T-helper 22 cell (primary cell): ENCODE measurements at places on chromosomes 4 and X.

DNA sequence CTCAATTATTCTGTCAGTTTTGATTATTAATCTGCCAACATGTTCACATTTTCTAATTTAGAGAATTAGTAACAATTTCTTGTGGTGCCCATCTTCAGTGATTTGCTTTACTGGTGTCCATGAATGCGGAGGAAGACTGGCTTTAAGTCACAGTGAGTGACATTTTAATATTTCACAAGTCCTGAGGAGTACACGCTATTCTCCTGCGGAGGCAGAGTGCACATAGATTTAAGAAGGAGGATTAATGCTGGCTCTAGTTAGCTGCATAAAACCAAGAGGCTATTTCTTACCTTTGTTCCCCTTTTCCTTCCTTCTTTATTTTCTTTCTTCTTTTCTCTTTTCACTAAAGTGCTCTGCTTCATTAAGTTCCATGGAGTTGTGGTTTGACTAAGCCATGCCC is 495.2 kb upstream of the IGFBP7 start:
- no peak for DNase-seq

- DNase-seq: no peak
Observed at GRCh38 chr4:77047037-77047436, 28.8 kb downstream of the CCNI start.

GRCh38 chrX:8306291-8306925 is 135.3 kb upstream of the VCX2 start:
- DNase-seq: no peak

- no peak for DNase-seq
Observed at GRCh38 chr4:101762534-101762933, 28.0 kb upstream of the BANK1 start.

DNA sequence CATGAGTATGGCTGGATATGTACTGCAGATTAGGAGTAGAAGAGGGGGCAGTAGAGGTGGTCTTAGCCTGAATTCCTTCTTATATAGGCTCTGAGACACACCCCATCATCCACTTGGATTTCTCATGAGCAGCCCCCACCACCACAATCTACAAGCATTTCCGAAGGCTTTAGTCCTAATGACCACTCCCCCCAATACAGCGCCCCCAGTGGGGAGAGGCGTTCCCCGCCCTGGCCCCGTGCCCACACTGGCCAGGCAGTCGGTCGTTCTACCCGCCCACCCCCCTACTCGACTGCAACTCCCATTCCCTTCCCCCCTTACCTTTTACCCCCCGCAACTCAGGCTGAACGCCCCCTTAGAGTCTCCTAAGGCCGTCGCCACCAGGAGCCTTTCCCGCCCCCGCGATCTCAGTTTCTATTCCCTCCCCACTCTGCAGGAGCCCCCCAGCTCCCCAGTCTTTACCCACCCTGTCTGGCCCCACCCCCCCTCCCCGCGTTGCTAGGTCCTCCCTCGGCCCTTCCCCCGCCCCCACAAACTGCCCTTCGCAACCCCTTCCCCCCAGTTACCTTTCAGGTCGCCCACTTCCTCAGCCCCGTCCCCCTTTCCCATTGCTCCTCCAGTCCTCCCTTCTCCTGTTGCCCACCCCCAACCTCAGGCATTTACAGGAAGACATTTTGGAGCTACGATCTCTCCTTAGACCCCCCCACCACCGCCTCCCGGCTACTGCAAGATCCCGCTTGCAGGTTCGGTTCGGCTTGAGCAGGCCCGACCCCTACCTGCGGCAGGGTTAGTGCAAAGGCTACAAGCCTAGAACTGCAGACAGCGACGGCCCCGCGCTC is 468 bp downstream of the ZMYM3 start:
- DNase-seq: no peak

- DNase-seq: no peak
Observed at GRCh38 chr4:111494471-111494870, 650.8 kb upstream of the FAM241A start.

DNA sequence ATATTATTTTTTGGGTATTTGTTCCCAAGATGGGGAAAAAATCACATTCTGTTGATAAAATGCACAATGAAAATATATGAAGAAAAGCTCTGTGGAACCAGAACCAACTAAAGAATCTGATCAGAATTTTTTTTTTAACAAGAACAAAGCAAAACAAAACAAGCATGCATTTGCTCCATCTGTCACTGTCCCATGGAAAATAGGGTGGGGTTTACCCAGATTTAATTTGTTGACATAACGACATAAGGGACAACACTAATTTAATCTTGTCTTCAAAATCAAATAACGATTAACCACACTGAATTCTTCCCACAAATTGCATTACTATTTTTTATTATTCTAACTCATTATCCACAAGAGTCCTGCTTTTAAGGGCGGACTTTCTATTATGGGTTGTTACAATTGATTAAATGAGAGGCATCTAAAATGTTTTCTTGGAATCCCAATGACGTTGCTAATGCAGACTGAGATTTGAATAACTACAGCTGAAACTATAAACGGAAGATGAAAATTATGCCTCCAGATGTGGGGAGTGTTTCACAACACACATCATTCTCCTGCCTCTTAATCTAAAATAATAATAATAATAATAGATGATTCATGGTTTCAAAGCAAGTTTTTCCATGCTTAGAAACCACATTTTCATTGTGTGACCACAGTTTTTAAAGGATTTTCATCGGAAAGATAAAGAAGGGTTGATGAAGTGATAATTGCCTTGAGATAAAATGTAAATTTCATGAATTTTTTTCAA is 307.0 kb upstream of the CPEB2 start:
- DNase-seq: no peak

DNA sequence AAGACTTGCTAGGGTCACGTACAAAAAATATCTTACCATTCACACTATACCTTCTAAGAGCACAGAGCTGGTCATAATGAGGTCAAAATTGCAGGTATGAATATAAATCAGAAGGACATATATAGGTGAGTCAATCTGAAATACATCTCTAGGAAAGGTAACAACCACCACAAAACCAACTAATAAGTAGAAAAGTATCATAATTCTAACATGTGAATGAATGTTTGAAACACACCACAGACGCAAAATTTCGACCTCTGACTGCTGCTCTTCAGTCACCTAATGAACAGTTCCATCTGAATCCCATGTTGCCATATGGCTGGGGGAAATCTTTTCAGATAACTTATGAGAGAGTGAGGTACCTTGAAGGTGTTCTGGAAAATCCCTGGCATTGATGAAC is 22.1 kb downstream of the STAP1 start:
- no peak for DNase-seq

DNA sequence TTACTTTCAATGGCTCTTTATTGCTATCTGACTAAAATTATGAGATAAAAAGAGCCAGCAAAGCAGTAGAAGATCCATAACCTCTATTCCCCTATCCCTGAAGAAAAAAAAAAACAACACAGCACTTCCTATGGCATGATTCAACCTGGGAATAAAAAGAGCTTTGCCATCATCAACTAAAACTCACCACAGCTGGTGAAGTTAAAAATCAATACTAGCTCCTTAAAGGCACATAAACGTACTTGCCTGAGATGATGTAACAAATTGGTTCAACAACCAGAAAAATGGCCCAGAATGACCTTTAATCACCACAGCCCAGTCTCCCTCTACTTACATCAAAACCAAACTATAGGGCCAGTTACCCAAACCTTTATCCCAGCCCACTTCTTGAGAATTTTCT is 153.8 kb downstream of the MAML3 start:
- no peak for DNase-seq
